Skeletal muscle tissue (tissue), 5 donors: ENCODE measurements at places on chromosomes 7 and 10. TPM values are rescaled to one million over a fixed set of nuclear protein-coding genes. Genes with fewer than 3 reads are reported as not detected.

CBX3 gene
- 48.0 TPM for total RNA-seq

ITIH2 gene
- total RNA-seq, result 1.6 TPM

PIP gene
- total RNA-seq, result not detected

ADAM12 gene
- 13.0 TPM for total RNA-seq

ELN gene
- total RNA-seq, result 107 TPM

IL15RA gene
- total RNA-seq, result 1.6 TPM

TLX1 gene
- total RNA-seq, result not detected

NT5C3A gene
- 31.3 TPM for total RNA-seq

ZSCAN25 gene
- 11.0 TPM for total RNA-seq
